Cardiac muscle cell (in vitro differentiated cells and primary cell): ENCODE measurements at places on chromosomes 2 and 18. TPM values are rescaled to one million over a fixed set of nuclear protein-coding genes. Genes with fewer than 3 reads are reported as not detected.

PRKD3 gene
- 11.1 and 20.2 TPM in 2 replicates for total RNA-seq

EVX2 gene
- total RNA-seq, result 0.06 and 0.11 TPM in 2 replicates

UPP2 gene
- total RNA-seq, result not detected in 2 replicates

PROC gene
- not detected in 2 replicates for total RNA-seq

MEP1B gene
- total RNA-seq, result 0.04 and 0.09 TPM in 2 replicates

CHRND gene
- total RNA-seq, result 0.09 TPM in 1 of 2 replicates, not detected in the other

DUSP2 gene
- total RNA-seq, result 0.89 and 3.0 TPM in 2 replicates

GCG gene
- total RNA-seq, result not detected in 2 replicates

- H3K4me1 ChIP-seq, result peaks cover 36% of the 10 kb centered on the region
- no peaks in the 10 kb centered on the region for H3K36me3 ChIP-seq
- no peak overlapping the region for H3K27ac ChIP-seq
- peak overlapping the region; percentile 27 for H3K4me3 ChIP-seq
- DNase-seq, result no peak
Measured at GRCh38 chr2:217942731-217943335, 60.0 kb downstream of the TNS1 start.

DNA sequence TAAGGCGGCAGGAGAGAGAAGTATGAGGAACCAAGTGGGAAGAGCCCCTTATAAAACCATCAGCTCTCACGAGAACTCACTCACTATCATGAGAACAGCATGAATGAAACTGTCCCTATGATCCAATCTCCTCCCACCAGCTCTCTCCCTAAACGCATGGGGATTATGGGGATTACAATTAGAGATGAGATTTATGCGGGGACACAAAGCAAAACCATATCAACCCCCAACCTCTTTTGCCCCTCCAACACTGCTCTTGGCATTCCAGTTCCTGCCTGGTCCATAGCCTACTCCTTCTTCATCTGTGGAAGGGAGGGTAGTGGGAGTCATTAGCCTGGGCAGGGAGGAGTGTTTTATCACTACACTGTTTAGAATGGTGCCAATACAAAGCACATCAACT, 1.4 kb upstream of the EHD3 start:
- no peaks in the 10 kb centered on the region for H3K27me3 ChIP-seq
- H3K4me3 ChIP-seq, result no peak overlapping the region
- DNase-seq, result no peak

- no peaks in the 10 kb centered on the region for H3K27me3 ChIP-seq
- no peak overlapping the region for H3K4me3 ChIP-seq
- no peaks in the 10 kb centered on the region for H3K36me3 ChIP-seq
- H3K4me1 ChIP-seq, result no peaks in the 10 kb centered on the region
- no peak overlapping the region for H3K27ac ChIP-seq
Measured at GRCh38 chr2:232957657-232958090, 55.4 kb downstream of the NGEF start.

DNA sequence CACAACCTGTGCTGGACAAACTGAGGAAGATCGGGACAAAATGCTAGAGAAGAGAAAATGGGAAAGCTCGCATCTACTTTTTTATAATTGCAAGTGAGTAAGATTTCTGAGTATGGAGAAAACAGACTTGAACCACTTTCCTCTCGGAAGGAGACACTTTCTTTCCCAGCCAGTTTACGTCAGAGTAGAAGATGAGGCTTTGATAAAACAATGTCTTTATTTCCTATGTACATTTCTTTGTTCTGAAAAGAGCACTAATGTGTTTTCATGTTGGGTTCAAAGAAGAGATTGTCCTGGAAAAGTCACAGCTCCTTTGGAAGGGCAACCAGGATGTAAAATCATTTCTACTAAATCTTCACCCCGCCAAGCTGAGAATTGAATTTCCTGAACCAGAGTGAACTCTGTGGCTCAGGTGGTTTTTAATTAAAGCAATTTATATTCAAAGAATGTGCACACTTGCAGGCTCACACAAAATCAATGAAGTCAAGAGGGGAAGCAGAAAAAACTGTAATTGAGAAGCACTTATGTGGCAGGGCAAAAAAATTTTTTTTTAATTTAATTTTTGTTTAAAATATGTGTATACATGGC, 23.4 kb upstream of the ITGA6 start:
- no peak for DNase-seq
- H3K4me3 ChIP-seq, result no peak overlapping the region
- H3K27me3 ChIP-seq, result peaks cover 4% of the 10 kb centered on the region
- no peak overlapping the region for H3K27ac ChIP-seq

DNA sequence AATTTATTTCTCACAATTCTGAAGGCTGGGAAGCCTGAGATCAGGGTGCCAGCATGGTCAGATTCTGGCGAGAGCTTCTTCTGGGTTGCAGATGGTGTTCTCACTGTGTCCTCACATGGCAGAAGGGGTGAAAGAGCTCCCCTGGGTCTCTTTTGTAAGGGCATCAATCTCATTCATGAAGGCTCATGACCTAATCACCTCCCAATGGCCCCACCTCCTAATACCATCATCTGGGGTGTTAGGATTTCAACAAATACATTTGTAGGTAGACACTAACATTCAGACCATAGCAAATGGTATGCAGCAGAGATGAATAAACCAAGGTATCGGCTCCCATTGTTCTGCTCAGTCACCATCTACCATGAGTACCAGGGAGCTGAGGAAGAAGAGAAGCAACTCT, 32.7 kb downstream of the YPEL5 start:
- no peak overlapping the region for H3K4me3 ChIP-seq
- no peak for DNase-seq
- no peaks in the 10 kb centered on the region for H3K36me3 ChIP-seq
- H3K4me1 ChIP-seq, result peaks cover 6% of the 10 kb centered on the region
- no peaks in the 10 kb centered on the region for H3K27me3 ChIP-seq

DNA sequence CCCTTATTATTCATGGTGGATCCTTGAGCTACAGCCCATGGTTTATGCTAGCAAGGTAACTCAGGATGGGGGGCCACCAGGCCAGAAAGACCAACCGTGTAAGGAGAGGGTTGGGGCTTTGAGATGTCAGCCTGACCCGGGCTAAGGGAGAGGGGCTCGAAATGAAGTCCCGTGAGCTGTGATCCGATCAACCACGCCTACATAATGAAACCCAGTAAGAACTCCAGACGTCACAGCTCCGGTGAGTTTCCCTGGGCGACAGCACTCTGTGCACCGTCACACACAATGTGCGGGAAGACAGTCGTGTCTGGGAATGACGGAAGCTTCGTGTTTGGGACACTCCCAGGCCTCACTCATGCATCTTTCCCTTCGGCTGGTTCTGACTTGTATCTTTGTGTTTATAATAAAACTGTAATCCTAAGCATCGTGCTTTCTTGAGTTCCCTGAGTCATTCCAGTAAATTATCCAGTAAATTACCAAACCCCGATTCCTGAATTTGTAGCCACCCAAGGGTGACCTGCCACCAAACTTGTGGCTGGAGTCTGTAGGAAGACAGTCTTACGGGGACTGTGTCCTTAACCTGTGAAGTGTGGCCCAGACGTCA, 44.2 kb downstream of the CYP27C1 start:
- no peak for DNase-seq
- no peaks in the 10 kb centered on the region for H3K4me1 ChIP-seq
- no peak overlapping the region for H3K27ac ChIP-seq
- H3K36me3 ChIP-seq, result no peaks in the 10 kb centered on the region

DNA sequence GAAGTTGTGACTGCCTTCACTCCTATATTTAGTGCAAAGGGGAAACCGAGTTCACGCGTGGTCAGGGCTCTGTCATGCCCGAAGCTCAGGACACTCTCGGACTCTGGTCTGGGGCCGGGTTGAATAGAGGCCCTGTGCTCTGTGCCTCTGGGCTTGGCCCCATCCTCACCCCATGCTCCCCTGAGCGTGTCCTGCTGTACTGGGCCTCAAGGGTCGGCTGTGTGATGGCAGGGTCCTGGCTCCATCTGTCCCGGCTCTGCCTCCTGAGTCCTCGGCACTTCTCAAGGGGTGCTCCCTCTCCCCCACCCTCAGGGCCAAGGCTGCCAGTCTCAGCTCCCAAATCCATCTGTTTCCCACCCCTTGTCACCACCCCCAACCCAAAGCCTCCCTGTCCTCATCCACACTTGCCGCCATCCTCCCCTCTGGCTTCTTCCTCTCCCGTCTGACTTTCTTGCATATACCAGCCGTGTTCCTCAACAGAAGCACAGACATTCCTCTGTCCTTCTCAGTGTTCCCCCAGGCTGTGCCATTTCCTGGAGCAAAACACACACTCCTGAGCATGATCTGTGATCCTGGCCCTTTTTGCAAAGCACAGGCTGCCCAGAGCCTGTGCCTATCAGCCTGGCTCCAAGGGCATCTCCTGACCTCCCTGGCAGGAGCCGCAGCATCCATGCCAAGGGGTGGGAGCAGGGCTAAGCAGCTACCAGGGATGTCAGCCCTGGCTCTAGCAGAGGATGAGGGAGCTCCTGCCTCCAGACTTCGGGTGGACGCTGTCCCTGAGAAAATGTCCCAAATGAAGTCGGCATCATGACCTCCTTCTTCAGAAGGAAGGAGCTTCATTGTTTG, 64.2 kb upstream of the OTOS start:
- no peaks in the 10 kb centered on the region for H3K4me1 ChIP-seq
- no peak overlapping the region for H3K27ac ChIP-seq
- no peaks in the 10 kb centered on the region for H3K27me3 ChIP-seq
- no peak overlapping the region for H3K4me3 ChIP-seq

DNA sequence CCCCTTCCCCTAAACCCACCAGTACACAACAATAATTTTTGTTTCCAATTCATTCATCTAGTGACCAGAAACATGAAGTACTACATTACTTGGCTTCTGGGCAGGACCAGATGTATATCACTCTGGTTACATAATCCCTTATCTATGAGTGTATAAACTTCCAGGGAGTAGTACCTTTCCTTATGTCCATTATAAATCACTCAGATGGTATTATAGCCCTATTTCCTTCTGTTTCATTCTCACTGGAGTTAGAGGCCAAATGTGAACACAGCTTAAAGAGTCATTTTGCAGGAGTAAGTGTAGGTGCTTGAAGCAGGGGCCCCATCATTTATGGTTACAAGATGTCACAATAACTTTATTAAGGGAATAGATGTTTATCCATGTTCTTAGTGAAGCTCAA, 894.4 kb upstream of the NXPH2 start:
- DNase-seq, result no peak
- no peak overlapping the region for H3K4me3 ChIP-seq
- no peaks in the 10 kb centered on the region for H3K27me3 ChIP-seq
- no peaks in the 10 kb centered on the region for H3K4me1 ChIP-seq

DNA sequence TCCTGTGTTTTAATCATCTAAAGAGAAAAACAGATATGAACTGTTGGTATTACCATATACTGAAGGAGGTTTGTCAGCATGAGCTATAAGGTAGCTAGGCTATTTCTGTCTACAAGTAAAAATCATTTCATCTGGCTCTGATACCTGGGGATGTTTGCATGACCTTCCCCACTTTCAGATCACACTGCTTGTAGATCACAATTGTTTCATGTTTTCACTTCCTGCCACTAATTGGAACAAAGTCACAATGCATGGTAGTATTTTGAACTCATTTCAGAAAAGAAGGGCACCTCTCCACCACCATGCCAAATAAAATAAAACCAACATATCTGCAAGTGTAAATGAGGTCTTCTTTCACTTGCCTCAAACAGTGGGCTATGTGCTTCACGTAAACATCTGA, 37.8 kb downstream of the NYAP2 start:
- DNase-seq, result no peak
- H3K27me3 ChIP-seq, result no peaks in the 10 kb centered on the region
- H3K4me3 ChIP-seq, result no peak overlapping the region
- no peak overlapping the region for H3K27ac ChIP-seq

DNA sequence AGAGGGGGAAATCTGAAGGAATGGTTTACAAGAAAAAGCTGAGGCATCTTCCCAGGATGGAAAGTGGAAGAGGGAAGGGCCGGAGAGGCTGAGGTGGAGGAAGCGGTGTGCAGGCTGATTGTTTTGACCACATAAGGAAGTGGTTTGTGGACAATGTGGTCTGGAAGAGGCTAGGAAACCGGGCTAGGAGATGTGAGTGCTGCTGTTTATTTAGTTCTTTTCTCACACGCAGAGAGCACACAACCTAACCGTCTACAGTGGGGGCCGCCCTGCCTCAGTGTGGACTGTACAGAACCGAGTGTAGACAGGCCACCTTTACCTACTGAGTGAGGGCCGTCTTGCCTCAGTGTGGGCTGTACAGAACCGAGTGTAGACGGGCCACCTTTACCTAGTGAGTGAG, 251.7 kb upstream of the PXDN start:
- no peak for DNase-seq
- no peak overlapping the region for H3K27ac ChIP-seq
- no peaks in the 10 kb centered on the region for H3K27me3 ChIP-seq
- no peak overlapping the region for H3K4me3 ChIP-seq
- H3K36me3 ChIP-seq, result no peaks in the 10 kb centered on the region

DNA sequence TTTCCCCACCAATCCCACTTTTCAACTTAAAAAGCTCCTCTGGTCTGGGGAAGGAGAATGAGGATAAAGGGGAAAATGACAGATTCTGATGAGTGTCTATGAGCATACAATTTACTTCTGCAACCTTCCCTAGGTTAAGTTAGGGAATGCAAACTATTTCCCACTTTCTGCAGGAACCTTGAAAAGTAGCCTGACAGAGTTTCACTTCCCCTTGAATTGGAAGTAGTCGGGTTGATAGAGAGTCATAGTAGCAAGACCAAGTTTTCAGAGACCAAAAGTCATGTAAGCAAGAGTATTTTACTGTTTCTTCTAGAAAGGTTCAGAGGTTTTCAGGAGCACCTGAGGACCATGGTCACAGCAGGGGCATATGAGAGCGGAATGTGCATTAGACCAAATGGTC, 815.1 kb downstream of the CPS1 start:
- no peak overlapping the region for H3K4me3 ChIP-seq
- no peaks in the 10 kb centered on the region for H3K4me1 ChIP-seq
- no peak overlapping the region for H3K27ac ChIP-seq

DNA sequence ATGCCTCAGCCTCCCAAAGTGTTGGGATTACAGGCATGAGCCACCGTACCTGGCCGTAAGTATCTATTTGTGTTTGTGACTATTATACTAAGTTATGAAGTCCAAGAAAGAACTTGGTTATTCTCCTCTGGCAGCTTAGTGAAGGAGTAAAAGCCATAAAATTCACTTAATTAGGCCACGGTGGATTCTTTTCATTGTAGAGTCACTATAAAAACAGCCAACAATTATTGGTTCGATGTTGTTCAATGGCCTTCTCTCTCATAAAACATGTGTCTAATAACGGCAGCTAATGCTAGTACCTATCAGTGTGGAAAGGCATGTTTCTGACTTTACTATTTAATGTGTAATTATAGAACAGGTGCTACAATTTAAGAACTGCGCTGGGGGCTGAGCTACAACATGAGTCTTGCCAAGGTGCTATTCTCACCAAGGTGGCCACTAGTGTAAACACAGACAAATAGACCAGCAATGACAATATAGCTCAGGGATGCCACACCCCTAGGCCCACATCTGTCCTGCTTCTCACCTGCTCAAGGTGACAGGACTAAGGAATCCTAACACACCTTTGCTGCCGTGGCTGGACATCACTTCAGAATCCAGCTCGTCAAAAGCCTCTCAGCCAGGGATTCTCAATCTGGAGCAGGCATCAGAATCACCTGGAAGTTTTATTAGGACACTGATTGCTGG, 17.2 kb downstream of the ATP8B1 start:
- no peaks in the 10 kb centered on the region for H3K36me3 ChIP-seq
- H3K4me3 ChIP-seq, result no peak overlapping the region
- H3K27me3 ChIP-seq, result no peaks in the 10 kb centered on the region
- no peak overlapping the region for H3K27ac ChIP-seq
- no peaks in the 10 kb centered on the region for H3K4me1 ChIP-seq
- DNase-seq, result no peak

- H3K4me3 ChIP-seq, result no peak overlapping the region
- no peaks in the 10 kb centered on the region for H3K27me3 ChIP-seq
- H3K36me3 ChIP-seq, result peaks cover 4% of the 10 kb centered on the region
- H3K4me1 ChIP-seq, result no peaks in the 10 kb centered on the region
Measured at GRCh38 chr2:219368690-219369191, 19.0 kb downstream of the DNPEP start.

- no peaks in the 10 kb centered on the region for H3K27me3 ChIP-seq
- H3K36me3 ChIP-seq, result no peaks in the 10 kb centered on the region
- H3K27ac ChIP-seq, result no peak overlapping the region
- no peak for DNase-seq
- peaks cover 21% of the 10 kb centered on the region for H3K4me1 ChIP-seq
Measured at GRCh38 chr2:143524559-143525401, 395.6 kb downstream of the ARHGAP15 start.
